ENCODE measurements at places on chromosomes 3 and 15.

DNA sequence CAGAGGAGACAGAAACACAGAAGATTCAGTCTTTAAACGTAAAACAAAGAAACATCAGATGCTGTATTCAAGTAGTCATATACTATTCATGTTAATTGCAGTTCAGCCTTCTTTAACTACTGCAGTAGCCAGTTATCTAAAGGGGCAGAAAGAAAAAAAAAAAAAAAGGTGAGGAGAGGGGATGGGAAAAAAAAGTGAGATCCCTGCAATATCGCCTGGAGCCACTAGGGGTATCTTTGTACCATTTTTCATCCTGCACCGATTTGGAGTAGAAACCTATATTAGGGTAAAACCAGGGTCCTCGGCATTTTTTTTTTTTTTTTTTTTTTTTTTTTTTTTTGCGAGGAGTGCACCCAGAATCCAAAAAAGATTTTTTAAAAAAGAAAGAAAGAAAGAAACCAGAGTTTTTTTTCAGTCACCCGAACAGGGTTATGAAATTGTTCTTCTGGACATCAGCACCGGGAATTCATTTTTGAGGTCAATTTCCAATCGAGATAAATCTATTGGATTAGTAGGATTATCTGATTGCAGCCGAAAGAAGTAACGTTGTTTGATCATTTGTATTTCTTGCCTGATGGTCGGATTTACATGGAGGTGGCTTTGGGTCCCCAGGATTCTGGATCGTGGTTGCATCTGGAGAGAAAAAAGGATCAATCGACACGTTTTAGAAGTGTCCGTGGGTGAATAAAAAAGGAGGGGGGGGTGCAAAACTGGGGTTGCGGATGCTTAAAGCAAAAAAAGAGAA, 186.7 kb downstream of the NLGN1 start:
- DNase-seq, result peak; percentile 42

GRCh38 chr3:28768439-28768838, 419.8 kb upstream of the AZI2 start:
- DNase-seq, result no peak

DNA sequence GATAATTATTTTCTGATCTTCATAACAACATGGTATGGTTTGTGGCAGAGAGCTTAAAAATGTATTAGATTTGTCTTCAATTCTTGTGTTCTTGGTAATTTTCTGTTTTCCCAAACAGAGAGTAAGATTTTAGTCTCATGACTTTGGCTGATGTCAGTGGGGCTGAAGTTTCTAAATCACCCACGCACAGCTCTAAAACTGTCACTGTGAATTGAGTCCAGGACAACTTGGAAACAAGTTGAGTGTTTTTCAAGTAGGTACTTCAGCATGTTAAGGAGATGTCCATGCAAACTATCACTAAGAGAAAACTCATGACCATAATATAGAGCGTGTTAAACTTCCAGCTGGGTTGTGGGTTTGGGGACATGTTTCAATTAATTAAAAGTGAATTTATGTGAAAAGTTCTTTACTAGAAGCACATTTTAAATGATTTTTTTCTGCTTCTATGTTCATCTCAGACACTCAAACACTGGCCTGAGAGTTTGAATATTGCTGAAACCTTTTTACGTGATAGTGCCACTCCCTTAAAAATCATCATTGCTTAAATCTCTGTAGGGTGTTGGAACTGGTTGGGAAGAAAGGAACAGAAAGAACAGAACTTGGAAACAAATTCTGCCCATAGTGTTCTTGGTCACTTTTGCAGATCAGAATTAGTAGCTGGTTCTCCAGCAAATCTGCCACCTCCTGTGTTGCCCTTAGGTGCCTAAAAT, 89.8 kb downstream of the KLHL25 start:
- DNase-seq, result no peak

- DNase-seq, result no peak
These were observed 230.5 kb upstream of the CHRNA7 start for GRCh38 chr15:31799715-31800321.

DNA sequence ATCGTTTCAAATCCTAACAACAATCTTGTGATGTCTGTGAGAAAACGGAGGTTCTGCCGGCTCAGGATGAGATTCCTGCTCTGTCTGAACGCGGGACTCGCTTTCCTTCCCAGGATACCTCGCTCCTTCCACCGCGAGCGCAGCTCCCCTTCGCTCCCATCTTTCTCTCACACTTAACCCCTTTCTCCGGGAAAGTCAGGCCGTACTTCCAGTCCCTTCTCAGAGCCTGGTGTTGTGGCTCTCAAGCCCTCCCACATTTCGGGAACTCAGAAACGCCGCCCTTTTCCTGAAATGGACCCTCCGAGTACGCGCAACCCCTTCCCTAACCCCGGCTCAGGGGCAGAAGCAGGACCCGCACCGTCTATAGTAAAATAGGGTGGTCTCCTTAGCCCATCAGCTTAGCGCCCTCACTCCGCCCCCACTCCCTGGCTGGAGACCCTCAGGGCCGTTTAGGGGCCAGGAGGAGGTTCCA, 378 bp upstream of the FEM1B start:
- peak; percentile 67 for DNase-seq

DNA sequence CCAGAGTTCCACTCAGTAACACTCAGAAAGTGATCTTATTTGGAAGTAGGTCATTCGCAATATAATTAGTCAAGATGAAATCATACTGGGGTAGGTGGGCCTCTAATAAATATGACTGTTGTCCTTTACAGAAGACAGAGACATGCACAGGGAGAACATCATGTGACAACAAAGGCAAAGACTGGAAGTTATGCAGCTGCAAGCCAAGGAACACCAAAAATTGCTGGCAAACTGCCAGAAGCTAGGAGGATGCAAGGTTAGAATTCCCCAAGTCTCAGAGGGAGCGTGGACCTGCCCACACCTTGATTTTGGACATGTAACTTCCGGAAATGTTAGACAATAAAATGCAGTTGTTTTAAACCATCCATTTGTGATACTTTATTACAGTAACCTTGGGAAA, 471.5 kb upstream of the AGTR1 start:
- DNase-seq, result no peak

DNA sequence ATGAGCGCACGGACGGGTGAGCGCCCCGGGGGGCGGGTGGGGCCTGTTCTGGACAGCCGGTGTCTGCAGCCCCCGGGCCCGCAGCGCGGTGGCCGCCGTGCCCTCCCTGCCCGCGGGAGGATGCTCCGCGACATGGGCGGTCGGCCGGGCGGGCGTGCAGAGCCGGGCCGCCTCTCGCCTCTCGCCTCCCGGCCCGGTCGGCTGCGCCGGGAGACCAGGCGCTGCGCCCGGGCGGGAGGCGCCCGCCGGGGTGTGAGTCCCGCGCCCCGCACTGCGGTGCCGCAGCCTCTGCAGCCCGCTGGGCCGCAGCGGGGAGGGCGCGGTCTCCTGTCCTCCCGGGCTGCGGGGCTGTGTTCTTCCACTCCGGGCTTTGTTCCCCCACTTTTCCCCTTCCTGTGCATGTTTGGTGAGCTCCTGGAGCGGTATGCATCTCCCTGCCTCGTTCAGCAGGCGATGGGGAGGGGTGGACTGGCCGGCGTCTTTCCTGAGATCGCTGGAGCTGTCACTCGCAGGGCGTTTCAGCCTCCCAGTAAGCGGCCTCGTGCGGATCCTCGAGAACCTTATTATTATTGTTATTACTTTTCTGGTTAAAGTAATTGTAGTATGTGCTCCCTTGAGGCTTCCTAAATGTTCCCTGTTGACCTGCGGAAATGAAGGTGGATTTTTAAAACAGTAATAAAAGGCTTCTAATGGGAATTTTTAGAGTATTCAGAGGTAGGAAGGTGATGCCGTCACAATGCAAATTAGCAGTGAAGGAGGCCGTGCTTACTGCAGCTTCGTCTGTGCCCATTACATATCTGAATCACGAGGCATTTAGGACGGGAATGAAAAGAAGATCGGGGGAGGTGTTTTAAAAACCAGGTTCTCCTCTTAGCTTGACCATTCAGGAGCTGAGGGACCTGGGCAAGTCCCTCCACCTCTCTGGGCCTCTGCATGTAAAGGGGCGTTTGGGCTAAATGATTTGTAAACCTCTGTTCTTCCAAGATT, 593 bp downstream of the TMOD2 start:
- DNase-seq, result peak; percentile 25

- no peak for DNase-seq
These were observed 5.2 kb upstream of the GATA2 start for GRCh38 chr3:128498127-128498626.

Measured in SHP77 (cell line).